ENCODE measurements at places on chromosomes 11 and 22.

GRCh38 chr11:132056689-132057088, 686.3 kb downstream of the NTM start:
- peak; percentile 72 for DNase-seq

DNA sequence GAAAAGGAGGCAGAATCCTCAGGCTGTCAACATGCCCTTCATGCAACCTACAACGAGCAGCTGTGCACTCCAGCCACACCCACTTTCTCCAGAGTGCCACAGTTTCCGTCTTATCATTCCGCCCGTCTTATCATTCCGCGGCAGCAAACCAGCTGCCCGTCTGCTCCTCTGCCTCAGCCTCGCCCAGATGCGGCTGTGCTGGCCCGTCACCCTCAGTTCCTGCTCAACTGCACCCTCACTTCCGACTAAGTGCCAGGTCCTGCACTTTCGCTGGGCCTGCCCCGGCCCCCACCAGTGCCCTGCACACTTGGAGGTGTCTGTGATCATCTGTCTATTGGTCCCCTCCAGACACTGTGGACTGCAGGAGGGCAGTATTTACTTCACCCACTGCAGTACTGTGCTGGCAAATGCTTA, 43.7 kb downstream of the MICAL3 start:
- DNase-seq = peak; percentile 30

GRCh38 chr11:14417617-14418374, 58.8 kb upstream of the RRAS2 start:
- no peak for DNase-seq

DNA sequence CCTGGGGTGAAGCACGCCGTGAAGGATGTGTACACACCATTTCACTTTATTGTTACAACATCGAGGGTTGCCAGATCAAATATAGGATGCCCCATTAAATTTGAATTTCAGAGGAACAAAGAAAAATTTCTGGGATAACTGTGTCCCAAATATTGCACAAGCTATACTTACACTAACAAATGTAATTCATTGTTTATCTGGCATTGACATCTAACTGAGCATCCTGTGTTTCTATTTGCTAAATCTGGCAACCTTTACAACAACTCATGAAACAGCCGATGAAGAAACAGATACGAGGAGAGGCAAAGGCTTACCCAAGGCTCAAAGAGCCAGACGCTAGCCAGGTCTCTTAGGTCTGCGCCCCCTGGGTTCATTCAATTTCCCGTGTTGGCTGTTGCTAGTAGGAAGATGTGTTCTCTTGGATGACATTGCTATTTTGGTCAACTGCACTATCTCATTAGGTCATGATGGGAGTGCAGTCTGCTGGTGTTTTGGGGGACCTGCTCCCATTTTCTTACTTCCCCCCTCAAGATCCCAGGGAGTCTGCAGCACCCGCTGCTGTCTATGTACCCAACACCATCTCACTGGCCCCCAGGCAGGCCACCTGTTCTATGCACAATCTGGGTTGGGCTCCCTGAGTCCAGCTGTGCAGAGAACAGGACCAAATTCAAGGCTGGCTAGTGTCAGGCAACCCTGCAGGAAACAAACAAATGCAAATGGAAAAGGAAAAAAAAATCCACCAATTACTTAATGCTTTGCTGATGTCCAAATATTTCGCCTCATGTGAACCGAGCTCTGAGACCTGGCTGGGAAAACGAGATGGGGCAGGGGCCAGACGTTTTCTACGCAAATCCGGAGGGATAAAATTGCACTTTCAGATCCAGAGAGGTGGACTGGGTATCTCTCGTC, 560.9 kb downstream of the MIAT start:
- no peak for DNase-seq

- no peak for DNase-seq
Measured at GRCh38 chr22:29946220-29946619, 63.2 kb downstream of the MTMR3 start.

- no peak for DNase-seq
Measured at GRCh38 chr11:15773476-15774387, 582.6 kb downstream of the SOX6 start.

GRCh38 chr11:46588915-46589314, 4.9 kb downstream of the AMBRA1 start:
- DNase-seq = no peak

DNA sequence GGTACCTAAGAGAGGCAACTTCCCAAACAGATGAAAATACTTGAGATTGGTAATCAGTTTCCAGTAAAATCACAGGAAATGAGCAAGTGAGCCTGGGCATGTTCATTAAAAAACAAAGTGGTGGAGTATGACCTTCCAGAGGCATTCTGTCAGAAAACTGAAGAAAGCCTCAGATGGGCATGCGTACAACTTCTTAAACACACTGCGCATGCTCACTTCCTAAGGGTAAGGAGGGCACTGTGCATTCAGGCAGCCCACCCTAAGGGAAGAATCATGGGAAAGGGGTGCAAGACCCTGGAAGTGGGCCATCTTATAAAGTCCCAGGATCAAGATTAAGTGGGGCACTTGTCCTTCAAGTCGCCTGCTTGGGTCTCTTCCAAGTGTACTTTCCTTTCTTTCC, 4.0 kb downstream of the OR52K2 start:
- no peak for DNase-seq

- no peak for DNase-seq
Measured at GRCh38 chr11:72309641-72310040, 65.7 kb upstream of the PHOX2A start.

- DNase-seq = no peak
Measured at GRCh38 chr11:122616718-122617117, 38.8 kb upstream of the UBASH3B start.

DNA sequence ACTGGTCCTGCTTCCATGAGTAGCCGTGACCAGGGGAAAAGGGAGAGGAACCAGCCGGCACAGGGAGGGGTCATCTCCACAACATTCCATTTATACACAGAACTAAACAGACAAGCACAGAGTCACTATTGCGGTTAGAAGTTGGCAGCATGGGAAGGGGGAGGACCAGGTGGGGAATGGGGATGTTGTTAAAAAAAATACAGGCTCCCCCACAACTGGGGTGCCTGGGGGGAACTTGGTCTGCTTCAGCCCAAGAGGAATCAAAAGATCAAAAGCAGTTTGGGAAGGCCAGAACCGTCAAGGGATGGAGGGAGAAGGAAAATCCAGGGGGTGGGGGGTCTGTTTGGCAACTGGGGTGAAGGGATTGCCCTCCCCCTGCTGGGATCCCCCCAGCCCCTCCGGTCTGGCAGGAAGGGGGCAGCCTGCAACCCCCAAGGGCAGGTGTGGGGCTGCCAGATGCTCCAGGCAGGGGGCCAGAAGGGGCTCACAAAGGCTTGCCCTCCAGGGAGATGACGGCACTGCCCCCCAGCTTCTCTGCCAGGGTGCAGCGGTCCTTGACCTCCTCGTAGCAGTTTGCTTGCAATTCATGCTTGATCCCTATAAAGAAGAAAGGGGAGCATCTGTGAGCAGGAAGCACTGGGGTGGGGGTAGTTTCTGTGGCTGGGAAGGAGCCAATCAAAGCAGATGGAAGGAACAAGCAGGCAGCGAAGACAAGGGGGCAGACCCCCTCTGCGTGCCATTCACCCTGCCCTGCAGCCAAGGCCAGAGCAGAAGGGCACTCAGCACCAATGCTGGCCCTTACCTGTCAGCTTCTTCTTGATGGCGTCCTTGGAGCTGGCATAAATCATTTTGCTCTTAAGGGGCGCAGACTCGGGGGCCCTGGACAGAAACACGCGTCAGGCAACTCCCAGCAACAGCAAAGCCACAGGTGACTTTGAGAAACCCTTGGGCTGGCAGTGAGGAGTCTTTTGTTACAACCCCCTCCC, 2.8 kb downstream of the CFL1 start:
- no peak for DNase-seq

- DNase-seq = no peak
Measured at GRCh38 chr11:91763331-91763730, 461.3 kb upstream of the FAT3 start.

- no peak for DNase-seq
Measured at GRCh38 chr11:62930157-62930556, 9.0 kb upstream of the CHRM1 start.

DNA sequence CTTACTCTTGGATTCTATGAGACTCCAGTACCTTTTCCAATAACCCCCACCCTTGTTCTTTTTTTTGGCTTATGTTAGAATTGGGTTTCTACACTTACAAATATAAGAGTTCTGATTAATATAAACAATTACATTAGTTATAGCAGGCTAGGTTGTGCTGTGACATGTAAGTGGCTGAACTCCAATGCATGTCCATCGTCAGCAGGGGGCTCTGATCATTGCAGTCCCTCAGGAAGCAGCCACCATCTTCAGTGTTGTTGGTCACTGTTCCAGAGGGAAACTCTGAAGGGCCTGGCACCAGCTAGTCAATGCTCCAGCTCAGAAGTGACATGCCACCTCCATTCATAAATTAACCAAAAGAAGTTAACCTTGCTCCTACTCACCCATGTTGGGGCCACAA, 5.6 kb downstream of the LIPT2 start:
- DNase-seq = no peak

GRCh38 chr11:96472085-96472484, 82.3 kb downstream of the JRKL start:
- no peak for DNase-seq

- no peak for DNase-seq
Measured at GRCh38 chr11:70631624-70632047, 233.3 kb downstream of the CTTN start.

DNA sequence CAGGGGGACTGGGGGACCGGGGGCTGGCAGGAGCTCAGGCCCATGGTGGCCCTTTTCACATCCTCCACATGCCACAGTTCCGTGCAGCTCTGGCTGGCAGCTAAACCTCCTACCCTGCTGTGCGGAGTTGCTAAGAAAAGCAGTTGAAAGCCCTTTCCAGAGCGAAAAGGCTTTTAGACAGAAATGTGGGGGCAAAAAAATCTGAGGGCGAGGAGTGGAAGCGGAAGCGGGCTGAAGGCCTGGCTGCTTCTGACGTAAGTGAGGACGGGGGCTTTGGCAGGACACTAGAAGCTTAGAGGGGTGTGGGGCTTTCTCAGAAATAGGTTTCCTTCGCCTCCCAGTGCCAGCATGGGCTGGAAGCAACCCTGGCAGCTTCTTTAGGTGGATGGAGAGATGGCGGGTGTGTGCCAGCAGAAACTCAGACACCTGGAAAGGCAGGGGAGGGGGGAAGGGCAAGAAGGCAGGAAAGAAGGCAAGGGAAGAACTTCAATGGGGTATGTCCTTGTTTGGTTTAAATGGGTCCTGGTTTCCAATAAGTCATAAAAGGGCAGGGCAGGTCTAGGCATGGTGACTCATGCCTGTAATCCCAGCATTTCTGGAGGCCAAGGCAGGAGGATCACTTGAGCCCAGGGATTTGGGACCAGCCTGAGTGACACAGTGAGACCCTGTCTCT, 11.2 kb upstream of the DGKZ start:
- no peak for DNase-seq

GRCh38 chr11:68843703-68844312, 2.1 kb upstream of the CPT1A start:
- no peak for DNase-seq

GRCh38 chr22:40593460-40594273, 42.9 kb downstream of the MRTFA start:
- no peak for DNase-seq

Data from fibroblast of pulmonary artery (primary cell).